Activated CD8-positive, alpha-beta memory T cell treated with anti-CD3 and anti-CD28 coated beads for 1 hour (primary cell): ENCODE measurements at places on chromosomes 12 and 14.

- DNase-seq: peak; percentile 34
Measured at GRCh38 chr14:65847075-65847847, 434.7 kb downstream of the FUT8 start.

DNA sequence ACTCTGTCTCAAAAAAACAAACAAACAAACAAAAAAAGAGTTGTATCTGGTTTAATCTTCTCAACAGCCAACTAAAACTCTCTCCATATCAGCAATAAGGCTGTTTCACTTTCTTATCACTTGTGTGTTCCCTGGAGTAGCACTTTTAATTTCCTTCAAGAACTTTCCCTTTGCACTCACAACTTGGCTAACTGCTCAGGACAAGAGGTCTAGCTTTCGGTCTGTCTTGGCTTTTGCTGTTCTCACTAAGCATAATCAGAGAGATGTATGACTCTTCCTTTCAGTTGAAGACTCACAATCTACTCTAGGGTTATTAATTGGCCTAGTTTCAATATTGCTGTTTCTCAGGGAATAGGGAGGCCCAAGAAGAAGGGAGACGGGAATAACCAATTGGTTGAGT is 12.3 kb downstream of the NEMP1 start:
- no peak for DNase-seq

DNA sequence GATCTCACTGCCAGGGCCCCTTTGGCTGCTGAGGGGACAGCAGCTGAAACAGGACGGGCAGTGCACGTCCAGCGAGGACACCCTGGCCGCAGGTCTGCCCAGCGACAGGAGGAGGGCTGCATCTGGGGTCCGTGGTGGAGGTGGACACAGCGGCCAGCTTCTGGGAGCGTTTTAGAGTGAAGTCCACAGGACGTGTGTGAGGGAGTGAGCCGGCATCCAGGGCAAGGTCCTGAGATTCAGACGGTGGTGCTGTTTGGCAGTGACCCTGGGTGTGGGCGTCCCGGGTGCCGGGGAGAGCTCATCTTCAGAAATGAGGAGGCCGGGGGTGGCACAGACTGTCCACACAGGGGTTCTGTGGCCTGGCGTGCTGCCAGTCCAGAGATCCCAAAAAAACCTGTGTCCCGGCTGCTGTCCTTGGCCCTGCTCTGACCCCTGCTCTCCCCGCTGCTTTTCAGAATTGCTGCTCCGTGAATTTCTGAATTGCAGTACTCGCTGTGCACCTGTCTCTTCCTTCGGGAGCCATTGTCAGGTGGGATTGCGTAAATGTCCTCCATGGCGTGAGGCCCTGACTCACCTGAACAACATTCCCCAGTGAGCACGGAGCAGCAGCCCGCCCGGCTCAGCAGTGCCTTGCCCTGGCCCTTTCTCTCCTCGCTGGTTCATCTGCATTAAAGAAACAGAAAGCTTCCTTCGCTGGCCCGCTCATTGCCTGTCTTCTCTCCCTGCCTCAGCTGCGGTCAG is 183.5 kb upstream of the C14orf180 start:
- no peak for DNase-seq

GRCh38 chr14:94560291-94560665 is 964 bp upstream of the SERPINA4 start:
- no peak for DNase-seq

DNA sequence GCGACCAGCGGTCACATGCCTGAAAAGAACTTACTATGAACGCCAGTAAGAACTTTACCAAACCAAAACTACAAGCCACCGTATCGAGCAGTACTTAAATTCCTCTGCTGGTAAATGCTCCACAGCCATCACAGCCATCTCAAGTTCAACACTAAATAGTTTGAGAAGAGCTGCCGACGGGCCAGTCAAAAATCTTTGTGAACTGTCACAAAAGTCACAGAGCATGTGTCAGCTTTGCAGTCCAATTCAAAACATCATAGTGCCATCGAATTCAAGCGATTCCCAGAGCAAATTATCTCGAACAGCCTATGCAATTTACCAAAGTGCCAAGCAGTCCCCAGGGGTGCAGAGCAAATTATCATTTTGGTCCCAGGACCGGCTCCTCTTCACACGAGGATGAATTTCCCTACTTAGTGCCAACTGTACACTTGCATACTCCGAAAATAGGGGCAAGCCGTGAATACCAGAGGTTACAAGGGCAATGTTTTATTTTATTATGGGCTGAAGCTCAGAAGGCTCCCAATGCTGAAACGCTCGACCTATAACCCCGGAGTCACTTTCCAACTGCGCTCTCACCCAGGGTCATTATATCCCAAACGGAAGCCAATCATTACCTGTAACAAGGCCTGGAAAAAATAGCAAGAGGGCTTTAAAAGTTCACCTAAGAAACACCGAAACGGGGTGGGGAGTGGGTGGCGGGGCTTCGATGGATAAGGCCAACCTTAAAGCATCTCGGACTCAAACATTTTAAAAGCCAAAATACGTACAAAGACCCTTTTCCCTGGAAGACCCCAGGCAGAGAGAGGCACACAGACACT is 1.1 kb downstream of the LRP6 start:
- DNase-seq: no peak

DNA sequence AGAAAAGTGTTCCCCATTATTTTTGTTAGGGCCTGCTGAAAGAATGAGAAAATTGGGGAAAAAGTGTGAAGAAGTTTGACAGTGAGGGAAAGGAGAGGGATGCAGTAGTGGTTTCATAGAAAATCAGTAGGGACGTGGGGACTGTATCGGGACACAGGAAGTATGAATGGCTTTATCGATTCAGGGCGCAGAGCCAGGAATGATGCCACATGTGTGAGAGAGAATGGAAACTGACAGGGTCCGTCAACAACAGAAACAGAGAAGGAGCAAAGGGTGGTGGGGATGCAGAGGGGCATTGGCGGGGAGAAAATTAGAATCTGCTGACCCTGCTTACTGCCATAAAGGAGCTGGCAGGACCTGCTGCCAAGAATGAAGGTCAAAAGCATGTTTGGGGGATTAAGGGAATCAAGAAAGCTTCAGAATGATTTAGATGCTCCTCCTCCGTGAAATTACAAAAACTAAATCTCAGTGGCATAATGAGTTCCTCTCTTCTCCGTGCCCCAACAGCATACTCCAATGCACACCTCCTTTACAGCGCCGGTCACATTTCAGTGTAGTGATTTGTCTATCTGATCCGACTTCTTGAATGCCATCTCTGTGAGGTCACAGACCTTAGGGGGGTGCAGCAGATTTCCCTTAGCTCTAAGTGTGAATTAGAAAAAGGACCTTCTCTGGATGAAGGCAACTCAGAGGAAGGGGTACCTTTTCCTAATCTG is 92.6 kb downstream of the EMP1 start:
- no peak for DNase-seq

DNA sequence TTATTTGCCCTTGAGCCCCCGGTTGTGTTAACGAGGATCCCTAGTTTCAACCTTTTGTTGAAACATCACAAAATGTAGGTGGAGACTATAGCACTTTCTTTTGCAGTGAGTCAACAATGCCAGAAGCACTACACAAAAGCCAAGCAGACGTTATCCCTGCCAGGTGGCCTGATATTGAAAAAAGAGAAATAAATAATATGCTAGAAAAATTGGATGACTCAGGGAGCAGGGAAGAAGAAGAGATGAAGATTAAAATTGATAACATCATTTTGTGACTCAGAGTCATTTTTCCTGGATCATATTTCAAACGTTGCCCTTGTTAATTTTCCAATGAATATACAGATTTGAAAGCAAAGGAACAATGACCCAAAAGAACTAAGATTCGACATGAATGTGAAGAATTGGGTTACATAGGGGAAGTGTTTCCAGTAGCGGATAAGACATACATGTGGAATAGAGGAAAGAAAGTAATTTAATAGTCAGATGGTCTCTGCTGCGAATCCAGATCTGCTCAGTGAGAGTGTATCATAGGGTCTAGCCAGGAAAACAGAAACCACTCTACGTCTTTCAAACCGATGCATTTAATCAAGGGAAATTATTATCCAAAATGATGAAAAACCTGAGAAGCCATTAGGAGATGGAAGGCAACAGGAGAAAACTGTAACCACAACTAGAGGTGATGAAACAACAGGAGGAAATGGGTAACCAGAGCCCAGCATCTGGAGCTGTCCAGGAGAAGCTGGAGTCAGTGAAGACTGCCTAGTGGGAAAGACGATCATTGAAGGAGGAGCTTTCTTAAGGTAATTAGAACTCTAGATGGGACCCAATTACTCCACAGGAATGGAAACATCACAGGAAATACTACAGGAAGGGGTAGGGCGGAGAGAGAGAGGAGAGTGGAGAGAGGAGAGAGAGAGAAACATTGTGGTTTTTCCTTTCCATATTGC is 57.9 kb downstream of the RERG start:
- DNase-seq: no peak
